MV-4-11 (cell line): ENCODE measurements at places on chromosomes 2 and 18.

DNA sequence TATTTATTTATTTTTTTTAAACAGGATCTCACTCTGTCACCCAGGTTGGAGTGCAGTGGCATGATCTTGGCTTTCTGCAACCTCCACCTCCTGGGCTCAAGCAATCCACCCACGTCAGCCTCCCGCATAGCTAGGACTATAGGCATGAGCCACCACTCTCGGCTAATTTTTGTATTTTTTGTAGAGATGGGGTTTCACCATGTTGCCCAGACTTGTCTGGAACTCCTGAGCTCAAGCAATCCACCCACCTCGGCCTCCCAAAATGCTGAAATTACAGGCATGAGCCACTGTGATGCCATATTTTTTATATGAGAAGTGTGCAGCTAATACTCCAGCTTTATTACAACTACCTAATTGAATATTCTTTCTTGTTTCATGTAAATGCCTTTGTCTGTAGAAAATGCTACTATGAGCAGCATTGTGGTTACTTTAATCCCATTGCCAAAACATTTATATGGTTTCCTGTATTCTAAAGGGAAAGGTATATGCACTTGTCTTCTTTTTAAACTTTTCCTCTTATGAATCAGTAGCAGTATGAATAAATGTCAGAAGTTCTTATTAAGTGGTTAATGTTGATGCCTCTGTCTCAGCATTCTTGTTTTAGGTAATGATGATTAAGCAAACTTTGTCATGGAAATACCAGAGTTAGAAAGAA, 9.5 kb upstream of the BCL2L11 start:
- no peak for DNase-seq

DNA sequence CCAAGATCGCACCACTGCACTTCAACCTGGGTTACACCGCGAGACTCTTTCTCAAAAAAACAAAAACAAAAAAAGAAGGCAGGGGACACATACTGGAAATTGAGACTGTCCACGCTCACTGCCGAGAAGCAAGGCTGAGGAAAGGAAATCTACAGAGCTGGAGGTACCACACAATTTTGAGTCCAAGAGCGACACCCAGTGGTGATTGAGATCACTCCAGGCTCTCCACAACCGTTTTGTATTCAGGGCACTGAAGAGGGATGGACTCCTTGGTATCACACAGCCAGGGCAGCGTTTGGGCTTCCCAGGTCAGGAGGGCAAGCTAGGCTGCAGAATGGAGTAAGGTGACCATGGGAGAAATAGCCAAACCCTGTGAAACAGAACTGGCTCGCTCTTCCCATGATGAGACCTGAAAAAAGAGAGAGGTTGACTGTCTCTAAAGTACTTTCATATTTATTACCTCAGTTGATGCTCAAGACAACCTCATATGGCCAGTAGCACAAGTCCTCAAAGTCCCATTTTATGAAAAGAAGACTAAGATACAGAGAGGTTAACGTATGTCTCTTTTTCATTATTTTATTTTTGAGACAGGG, 74.5 kb upstream of the YPEL5 start:
- DNase-seq = peak; percentile 47

GRCh38 chr18:56696966-56697365, 45.8 kb downstream of the WDR7 start:
- DNase-seq = no peak

DNA sequence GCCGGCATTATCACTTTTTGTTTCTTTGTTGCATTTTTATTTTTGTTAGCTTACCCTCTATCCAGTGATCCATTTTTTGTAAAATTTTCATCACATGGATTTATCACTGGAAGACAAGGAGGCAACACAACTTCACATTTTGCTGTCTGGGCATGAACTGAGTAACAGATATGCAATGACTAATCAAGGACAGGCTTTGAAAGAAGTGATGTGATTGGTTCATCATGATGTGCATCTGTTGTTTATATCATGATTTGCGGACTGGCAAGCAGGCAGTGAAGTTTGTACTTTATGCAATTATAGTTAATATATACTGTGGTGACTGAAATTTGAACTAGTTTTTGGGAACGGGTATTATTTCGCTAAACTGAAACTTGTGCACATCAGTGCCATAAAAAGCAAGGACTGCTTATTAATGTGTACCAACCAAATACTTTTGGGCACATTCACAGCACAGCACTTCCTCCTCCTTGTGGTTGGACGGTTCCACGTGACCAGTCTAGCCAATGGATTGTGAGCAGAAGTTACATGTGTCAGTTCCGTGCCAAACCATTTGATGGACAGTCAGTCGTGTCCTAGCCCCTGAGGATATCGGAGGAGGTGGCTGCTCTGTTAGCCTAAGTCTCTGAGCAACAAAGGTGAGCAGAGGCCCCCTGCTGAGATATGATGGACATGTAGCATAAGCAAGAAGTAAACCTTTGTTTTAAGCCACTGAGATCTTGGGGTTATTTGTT, 201.4 kb upstream of the SIX2 start:
- DNase-seq = peak; percentile 35

- DNase-seq = no peak
These were observed 1.0 kb upstream of the ORC2 start for GRCh38 chr2:200964498-200964897.

- DNase-seq = no peak
These were observed 4.9 kb upstream of the IMP4 start for GRCh38 chr2:130337735-130338325.

- DNase-seq = peak; percentile 48
These were observed 8.2 kb upstream of the GPR17 start for GRCh38 chr2:127637725-127638252.
